Stimulated activated CD4-positive, alpha-beta T cell treated with anti-CD3 and anti-CD28 coated beads, Interleukin-15, amount 100 ng/mL, for 24 hours (primary cell): ENCODE measurements at places on chromosomes 1 and 21.

- DNase-seq: no peak
Observed at GRCh38 chr1:4975856-4976255, 321.4 kb downstream of the AJAP1 start.

DNA sequence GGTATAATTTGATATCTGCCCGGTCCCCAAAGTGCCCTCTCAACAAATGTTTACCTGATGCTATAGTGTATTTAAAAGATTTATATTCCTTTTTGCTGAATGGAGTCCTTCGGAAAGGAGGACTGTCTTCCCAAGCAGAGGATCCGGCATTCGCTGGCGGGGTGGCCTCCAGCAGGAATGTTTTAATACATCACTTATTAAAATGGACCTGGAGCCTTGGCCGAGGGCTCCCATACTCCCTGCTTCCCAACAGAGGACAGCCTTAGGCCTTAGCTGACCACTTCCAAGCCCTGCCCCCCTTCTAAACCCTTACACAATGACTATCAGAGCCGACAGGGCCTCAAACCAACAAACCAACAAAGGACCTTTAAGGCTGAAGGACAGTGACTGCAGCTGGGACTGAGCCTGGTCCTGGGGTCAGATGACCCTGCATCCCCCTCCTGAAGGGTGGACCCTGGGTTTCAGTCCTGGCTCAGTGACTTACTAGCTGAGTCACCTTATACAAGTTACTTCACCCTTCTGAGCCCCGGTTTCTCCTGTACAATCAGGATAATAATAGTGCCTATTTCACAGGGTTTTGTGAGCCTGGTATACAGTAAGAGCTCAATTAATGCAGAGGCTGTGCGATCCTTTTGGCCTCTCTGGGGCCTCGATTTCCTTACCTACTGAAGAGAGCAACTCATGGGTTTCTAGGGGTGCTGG lies 5.6 kb downstream of the CAMK2N1 start:
- no peak for DNase-seq

GRCh38 chr1:235302143-235302542 lies 25.8 kb downstream of the ARID4B start:
- no peak for DNase-seq

- peak; percentile 51 for DNase-seq
Observed at GRCh38 chr1:203084588-203085527, 954 bp downstream of the MYOG start.

DNA sequence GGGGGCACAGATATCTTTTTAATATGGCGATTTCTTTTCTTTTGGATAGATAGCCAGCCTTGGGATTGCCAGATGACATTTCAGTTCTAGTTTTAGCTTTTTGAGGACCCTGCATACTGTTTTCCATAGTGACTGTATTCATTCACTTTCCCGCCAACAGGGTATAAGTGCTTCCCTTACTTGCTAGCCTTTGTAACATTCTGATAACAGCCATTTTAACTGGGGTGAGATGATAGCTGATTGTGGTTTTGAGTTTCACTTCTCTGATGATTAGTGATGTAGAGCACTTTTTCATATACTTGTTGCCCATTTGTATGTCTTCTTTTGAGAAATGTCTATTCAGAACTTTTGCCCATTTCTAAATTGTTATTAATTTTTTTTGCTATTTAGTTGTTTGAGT lies 151.9 kb downstream of the NTPCR start:
- DNase-seq: no peak

- no peak for DNase-seq
Observed at GRCh38 chr1:183757061-183757460, 47.9 kb upstream of the RGL1 start.

DNA sequence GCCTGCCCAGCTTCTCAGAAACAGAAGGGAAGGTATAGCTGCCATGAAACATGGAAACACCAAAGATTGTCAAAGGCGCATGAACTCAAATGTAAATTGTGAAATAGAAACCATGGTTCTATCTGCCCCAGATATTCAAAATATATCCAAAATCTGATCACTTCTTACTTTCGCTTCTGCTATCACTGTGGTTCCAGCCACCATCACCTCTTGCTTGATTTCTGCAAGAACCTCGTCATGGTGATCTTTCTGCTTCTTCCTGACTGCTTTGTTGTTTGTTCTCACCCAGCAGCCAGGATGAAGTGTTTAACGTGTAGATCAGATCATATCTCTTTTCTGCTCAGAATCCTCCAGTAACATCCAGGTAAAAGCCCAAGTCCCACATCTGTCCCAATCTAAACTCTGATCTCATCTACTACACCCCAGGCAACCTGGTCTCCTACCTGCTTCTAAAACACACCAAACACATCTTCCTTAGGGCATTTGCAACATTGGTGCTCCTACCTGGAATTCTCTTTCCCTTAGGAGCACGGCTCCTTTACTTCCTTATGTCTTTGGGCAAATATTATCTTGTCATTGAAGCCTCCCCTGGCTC lies 10.5 kb upstream of the LMO4 start:
- DNase-seq: no peak

DNA sequence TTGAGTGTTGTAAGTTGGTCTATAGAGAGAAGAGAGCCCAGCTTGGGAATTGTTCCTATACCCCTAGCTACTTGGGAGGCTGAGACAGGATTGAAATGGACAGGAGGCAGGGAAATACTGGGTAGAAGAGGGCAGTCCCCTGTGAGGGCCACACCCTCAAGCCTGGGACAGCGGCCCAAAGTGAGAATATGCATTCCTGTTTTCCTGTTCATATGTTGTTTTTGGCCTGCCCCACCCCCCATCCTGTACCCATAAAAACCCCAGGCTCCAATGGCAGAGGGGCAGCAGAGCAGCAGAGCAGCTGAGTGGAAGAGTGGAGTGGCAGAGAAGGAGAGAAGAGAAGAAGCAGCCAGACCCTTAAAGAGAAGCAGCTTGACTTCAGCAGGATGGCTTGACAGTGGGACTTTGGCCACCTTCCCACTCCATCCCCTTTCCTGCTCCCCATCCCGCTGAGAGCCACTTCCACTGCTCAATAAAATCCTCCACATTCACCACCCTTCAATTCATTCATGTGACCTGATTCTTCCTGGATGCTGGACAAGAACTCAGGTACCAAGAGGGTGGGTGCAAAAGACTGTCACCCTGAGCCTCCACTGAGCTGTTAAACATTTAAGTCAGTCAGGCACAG lies 70.6 kb upstream of the PUM1 start:
- DNase-seq: no peak

GRCh38 chr1:36269408-36269838 lies 36.7 kb upstream of the SH3D21 start:
- no peak for DNase-seq

- DNase-seq: no peak
Observed at GRCh38 chr1:153217212-153217611, at the start of gene PRR9. Gene PRR9, plus strand, starts transcription at chr1:153217584. Its CDS starts 561 bp downstream, at chr1:153218145.

DNA sequence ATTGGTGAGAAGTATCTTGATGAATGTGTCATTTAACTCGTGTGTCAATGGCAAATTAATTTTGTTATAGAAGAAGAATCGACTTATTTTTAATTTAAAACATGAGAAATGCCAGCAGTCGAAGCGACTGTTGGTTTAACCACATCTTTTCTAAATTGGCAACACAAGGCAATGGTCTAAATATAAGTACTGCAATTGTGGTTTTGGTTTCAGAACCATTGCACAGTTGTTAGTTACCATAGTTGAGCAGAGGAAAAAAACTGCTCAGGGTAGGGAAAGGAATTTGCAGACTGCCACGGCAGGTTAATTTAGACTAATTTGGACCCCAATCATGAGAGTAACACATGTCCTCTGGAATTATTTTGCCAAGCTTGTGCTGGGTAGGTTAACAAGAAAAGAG lies 185.6 kb upstream of the RUNX1 start:
- DNase-seq: no peak

GRCh38 chr1:173014160-173014559 lies 36.6 kb downstream of the TNFSF18 start:
- DNase-seq: no peak

DNA sequence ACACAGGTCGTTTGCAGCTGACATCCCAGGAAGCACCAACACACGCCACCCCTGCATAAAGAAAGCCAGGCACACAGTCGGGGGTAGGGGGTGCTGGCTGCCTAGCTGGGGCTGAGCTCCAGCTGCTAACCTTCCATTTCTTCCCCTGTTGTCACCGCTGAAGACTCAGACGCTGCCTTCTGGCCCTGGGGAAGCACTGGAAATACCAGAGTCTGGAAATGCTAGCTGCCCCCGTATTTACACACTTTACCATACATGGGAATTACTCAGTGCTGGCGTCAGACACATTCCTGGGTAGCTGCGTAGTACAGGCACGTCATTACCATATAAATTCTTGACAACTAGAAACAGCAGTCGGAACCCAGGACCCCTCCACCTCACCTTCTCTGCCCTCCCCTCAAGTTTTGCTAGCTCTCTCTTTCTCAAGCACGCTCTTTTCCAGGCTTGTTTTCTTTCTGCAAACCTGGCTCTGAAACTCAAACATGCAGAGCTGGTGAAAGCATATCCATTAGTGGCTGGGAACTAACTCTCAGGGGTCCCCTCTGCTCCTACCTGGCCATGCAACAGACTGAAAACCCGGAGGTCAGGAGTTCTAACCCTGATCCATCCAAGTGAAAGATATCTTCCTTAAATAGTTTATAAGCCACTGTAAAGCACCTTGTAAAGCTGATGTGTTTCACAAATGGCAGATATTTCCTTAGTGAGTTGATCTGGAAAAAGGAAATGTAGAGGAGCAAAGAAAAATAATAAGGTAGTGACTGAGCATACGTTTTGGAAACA lies 3.3 kb downstream of the CSRP1 start:
- no peak for DNase-seq

DNA sequence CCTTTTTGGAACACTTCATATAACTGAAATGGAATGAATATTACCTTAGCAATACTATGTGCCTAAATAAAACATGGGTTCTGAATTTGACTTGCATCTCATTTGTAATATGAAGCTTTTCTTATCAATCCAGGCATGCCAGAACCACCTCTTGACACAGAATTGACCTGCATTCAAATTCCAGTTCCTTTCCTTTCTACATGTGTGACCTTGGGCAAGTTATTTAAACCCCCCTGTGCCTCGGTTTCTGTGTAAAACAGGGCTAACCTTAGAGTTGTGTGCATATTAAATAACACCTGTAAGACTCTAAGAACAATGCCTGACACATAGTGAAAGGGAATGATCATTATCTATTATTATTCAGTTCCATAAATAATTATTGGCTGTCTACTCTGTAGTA lies 2.0 kb upstream of the NOS1AP start:
- DNase-seq: no peak

DNA sequence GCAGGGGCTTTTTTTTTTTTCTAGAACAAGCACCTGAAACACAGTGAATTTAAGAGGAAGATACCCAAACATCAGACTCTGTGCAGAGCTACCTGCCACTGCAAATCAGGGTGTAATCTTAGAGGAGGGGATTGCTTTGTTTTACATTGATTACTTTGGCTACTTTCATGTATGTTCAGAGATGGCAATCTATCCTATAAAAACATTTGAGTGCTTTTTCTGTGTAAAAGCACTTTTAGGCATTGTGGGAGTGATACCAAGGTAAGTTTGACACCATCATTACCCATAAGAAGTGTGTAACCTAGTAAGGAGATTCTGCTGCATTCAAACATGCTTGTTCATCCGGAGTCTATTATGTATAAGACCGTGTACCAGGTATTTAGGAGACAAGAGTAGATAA lies 50.1 kb downstream of the ZFYVE9 start:
- no peak for DNase-seq

GRCh38 chr1:36154765-36155407 lies 1.1 kb upstream of the MAP7D1 start:
- no peak for DNase-seq

DNA sequence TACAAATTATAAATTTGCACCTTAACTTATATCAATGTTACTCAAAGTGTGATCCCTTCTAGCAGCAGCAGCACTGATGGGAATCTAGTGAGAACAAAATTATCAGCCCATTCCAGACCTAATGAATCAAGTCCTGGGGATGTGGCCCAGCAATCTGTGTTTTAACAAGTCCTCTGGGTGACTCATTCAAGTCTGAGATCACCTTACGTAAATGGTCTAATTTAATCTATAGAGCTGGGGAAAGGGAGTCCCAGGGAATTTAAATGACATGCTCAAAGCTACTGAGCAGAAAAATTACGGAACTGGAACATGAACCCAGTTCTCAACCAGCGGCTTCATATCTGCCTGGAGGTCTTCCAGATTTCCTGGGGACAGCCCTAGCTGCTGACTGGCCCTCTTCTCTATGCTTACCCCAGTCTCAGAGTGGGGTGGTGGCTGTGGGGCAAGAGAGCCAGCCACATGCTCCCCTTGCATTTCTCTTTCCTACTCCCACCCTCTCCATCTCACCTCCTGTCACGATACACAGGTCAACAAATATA lies 220.0 kb downstream of the TM2D1 start:
- DNase-seq: no peak

DNA sequence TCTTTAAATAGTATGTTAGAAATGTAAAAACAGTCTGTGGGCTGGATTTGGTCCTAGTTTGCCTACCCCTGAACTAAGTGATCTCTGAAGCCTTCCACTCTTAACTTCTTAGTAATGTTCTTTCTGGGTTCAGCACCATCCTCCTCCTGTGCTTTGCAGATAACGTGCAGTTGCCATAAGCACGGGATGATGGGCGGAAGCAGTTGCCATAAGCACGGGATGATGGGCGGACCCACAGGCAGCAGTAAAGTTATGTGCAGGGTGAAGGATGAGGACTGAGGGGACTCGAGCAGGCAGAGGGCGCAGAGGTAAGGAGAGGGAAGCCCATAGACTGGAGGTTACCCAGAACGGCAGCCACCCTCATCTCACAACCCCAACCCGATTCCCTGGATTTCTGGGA lies 25.6 kb downstream of the GPA33 start:
- no peak for DNase-seq

DNA sequence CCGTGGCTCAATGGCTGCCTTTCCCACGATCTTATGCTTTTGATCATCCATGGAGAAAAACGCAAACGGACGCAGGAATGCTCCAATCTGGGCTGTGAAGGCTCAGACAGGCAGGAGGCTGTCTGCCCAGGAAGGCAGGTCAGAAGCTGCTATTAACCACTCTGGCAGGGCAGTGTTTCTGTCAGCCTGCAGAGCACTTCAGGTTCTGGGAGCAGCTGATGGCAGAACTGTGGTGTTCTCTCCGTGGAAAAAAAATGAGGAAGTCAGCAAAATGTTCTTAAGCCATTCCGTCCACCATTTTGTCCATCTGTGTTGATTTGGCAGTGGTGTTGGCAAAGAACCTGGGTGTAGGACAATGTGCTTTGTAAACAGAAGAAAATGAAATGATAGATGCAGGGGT lies 91.7 kb downstream of the SIM2 start:
- DNase-seq: no peak

DNA sequence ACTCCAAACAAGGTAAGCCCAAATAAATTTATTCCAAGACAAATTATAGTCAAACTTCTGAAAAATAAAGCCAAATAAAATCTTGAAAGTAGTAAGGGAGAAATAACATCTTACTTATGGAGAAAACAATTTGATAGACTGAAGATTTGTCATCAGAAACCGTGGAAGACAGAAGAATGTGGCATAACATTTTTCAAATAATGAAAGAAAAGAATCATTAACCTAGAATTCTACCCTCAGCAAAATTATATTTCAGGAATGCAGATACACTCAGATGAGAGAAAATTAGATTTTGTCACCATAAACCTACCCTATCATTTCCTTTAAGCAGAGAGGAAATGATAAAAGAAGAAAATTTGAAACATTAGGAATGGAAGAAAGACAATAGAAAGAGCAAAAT lies 27.3 kb upstream of the PADI1 start:
- no peak for DNase-seq

- DNase-seq: no peak
Observed at GRCh38 chr1:12032161-12032621, 12.9 kb downstream of the MIIP start.
